GOT3 (cell line): ENCODE measurements at places on chromosomes 3 and 15.

- no peak for DNase-seq
Observed at GRCh38 chr3:48400824-48401433, 28.9 kb downstream of the FBXW12 start.

DNA sequence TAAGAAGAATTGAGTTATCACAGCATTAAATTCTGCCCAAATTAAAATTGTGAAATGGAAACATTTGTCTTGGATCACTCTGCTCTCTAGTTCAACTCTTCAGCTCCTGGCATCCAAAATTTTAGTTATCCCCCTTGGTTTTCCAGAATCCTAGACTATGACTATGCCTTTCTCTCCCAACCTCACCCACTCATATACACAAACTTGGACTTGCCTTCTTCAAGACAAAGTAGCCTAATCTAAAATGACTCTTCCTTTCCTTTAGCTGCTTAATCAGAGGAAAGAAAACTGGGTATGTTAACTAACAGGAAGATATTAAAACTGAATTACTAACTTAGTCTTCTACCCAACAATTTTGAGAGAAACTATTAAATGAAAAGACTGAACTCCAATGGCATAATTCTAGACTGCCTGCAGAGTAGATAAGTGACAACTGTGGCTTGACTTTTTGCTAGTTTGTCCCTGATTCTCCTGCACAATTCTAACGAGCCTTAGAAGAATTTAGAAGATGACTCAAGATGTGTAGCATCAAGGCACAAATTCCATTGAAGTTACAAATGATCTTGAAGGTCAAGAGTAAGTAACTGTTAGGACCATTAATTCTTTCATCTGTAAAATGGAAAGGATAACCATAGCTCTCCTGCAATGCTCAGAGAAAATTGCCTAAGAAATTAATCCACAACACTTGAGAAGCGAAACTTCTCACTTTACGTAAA, 5.2 kb upstream of the GOLIM4 start:
- no peak for DNase-seq

- no peak for DNase-seq
Observed at GRCh38 chr3:74415731-74416130, 198.7 kb downstream of the CNTN3 start.

GRCh38 chr3:12483410-12483809, 870 bp upstream of the TSEN2 start:
- no peak for DNase-seq

DNA sequence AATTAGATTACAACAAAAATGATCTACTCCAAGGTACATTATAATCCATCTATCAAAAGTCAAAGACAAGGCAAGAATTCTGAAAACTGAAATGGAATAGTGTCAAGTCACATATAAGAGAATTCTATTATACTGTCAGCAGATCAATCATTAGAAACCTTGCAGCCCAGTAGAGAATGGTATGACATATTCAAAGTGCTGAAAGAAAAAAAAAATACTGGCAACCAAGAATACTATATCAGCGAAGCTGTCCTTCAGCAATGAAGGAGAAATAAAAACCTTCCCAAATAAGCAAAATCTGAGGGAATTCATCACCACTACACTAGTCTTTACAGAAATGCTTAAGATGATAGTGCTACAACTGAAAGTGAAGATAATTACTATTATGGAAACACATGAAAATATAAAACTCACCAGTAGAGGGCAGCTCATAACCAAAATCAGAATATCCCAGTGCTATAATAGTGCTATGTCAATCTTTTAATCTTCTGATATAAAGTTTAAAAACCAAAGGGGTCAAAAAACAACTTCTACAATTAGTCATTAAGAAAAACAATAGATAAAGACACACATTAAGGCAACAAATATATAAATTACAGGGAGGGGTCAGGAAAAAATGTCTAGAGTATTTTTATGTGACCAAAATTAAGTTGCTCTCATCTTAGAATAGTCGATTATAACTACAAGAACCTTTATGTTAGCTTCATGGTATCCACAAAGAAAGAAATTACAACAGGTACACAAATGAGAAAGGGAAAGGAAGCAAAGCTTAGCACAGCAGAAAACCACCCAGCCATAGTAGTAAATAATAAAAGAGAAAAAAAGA, 190.7 kb upstream of the CNTN6 start:
- DNase-seq = no peak

DNA sequence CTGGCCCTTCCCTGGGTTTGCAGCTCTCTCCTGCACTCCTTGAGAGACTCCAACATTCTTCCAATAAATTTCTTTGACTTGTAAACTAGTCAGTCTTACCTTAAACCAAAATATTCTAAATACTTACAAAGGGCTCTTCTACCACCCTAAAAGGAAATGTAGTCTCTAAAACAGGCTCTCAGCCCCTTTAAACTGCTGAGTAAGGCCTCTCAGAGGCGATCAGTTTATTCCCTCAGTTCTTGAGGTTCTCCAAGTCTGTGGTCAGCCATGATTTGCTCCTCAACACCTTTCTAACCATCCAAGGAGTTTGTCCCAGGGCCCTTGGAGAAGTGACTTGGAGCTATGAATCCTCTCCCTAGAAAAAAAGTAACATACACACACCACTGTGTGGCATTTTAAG, 64.8 kb downstream of the WHAMM start:
- DNase-seq = no peak

GRCh38 chr15:33443708-33444107, 132.9 kb downstream of the RYR3 start:
- no peak for DNase-seq

- DNase-seq = peak; percentile 8
Observed at GRCh38 chr3:41900265-41900664, 61.6 kb downstream of the ULK4 start.

DNA sequence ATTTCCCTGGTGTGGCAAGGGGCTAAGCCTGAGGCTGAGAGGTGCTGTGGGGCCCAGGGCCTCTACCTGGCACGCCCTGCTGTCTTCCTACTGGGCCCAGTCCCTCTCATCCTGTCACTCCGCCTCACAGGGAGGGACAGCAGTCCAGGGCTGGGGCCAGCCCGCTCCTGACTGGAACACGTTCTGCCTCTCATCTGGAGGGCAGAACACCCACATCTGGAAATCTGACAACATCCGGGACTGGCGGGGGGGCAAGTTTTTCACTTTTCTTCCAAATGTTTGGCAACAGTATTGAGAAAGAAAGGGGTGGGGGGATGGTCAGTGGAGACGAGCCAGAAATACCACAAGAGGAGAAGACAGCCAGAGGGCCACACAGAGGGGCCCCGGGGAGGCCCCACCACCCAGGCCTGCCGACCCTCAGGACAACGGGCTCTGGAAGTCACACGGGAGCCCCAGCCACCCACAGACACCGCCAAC, 1.8 kb upstream of the MYL3 start:
- no peak for DNase-seq

GRCh38 chr3:81823882-81824395, 62.5 kb upstream of the GBE1 start:
- DNase-seq = no peak
